ENCODE measurements at places on chromosomes 2 and 18.

DNA sequence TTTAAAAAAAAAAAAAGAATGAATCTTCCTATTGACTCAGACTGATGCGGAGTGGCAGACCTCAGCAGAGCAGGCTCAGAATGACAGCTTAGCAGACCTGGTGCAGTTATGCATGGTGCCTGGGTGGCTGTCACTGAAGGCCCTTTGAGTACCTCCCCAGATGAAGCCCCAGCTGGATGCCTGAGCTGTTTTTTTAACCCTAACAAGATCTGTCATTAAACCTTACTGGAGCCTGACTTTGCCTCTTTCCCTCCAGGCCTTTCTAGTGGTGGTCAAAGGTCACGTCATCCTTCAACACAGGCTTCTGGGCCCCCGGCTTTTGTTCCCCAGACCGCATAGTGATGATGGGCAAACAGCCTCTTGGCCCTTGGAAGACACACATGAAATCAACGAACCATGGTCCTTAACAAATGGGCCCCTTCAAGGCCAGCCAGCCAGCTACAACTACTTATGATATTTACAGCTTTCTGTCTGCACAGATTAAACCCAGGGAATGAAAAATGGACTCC, 138.3 kb upstream of the CYP1B1 start:
- no peak for DNase-seq

- DNase-seq: no peak
These were observed 14.2 kb upstream of the LIPG start for GRCh38 chr18:49547701-49548100.

- DNase-seq: no peak
These were observed 764.6 kb upstream of the PKDCC start for GRCh38 chr2:41283079-41283775.

- DNase-seq: no peak
These were observed 25.9 kb downstream of the CD8A start for GRCh38 chr2:86764661-86765309.

GRCh38 chr18:43012951-43013350, 102.5 kb downstream of the RIT2 start:
- no peak for DNase-seq

GRCh38 chr2:1889099-1889650, 144.9 kb upstream of the PXDN start:
- DNase-seq: no peak

DNA sequence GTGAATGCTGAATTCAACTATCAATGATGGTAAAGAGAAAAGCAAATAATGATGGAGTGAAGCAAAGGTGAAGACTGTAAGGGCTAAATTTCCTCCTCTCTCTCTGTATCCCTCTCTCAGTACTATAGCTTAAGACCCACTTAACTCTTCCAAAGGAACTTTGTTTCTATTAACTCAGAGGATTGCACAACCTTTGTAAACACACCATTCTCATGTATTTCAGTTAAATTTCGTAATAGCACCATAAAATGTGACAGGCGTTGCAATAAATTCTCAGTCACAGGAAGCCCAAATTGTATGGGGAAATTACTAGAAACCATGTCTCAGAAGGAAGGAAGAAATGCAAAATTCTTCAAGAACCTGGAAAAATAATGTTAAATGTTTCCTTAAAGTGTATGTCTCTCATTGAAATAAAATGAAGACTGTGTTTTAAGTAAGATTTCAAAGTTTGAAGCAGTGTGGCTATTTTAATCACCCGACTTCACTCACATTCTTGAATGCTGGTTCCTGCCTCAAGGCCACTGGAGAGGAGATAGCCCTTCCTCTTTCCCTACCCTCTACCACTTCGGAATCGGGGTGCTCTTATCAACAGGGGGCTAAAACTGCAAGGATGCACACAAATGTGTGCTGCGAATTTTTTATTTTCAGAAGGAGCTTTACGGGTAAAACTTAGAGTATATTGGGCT, 112.1 kb downstream of the FTCDNL1 start:
- no peak for DNase-seq

Data from WTC11 (cell line).